ENCODE measurements at places on chromosomes 3 and 15.

DNA sequence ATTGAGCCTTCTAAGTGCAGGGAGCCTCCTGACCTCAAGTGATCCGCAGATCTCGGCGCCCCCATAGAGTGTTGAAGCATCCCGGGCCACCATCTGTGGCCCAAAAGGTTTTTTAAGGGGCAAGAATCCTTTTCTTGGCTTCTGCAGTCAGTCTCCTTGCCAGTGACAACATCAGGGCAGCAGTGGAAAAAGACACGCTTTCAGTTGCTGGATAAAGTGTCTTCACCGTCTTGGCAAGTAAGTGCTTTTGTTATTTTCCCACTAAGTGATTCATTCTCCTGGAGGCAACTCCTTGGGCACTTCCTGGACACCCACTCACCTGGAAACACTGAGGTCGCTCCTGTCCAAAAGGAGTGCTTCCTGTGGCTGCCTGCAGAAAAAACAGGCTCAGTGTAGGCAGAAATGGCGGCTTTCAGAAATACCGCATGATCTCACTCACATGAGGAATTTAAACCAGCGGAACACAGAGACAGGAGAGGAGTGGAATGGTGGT, 71.7 kb upstream of the ABHD2 start:
- peak; percentile 87 for DNase-seq

DNA sequence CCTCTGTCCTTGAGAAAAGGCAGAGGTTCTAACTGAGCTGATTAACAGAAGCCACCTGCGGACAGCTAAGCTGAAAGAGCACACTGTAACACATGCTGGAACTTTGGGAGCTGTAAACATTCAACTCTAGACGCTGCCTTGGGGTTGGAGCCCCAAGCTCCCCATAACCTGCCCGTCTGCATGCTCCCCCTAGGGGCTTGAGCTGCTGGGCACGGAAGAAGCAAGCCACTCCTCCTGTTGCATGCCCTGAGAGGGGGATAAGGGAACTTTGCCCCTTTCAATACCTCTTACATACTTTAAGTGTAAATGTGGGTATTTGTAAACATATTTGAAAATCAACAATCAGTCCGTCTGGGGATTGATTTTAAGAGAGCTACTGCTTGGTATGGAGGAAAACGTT, 188.4 kb downstream of the ADAMTSL3 start:
- DNase-seq: no peak

DNA sequence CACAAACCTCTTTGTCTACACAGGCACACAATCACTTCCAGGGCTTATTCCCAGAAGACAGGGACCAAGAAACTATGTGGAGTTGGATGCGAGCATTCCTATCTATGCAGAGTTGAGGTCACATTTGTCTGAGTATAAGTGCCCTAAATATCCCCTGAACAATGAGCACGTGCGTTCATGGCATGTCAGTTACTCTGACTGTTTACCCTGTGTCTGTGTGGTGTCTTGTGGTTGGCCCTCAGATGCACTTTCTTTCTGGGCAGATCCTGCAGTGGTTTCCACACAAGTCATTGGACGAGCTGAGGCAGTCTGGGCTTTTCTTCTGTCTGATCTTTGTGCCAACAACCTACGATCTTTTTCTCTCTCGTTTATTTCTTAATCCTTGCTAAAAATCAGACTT, 134.5 kb downstream of the FBN1 start:
- no peak for DNase-seq

- DNase-seq: no peak
Measured at GRCh38 chr15:80591471-80591870, 103.6 kb upstream of the ABHD17C start.

DNA sequence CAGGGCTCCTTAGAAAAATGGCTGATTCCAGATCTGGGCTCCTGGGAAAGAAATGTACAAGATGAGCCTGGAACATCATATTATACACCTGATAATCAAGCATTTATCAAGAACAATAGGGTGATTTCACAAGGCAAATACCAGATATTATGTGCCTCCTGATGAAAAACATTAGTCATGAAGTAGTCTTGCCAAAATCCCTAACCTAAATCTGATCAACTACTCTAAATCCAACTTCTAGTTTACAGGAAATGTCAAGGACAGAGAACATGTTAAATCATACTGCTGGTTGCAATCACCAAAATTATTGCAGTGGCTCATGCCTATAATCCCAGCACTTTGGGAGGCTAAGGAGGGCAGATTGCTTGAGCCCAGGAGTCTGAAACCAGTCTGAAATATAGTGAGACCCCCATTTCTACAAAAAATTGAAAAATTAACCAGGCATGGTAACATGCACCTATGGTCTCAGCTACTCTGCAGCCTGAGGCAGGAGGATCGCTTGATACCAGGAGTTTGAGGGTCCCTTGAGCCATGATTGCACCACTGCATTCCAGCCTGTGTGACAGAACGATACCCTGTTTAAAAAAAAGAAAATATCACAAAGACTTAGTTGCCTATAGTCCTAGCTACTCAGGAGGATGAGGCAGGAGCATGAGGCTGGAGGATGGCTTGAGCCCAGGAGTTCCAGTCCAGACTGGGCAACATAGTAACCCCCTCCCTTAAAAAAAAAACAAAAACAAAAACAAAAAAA, 34.9 kb upstream of the ATP13A3 start:
- peak; percentile 76 for DNase-seq

- DNase-seq: no peak
Measured at GRCh38 chr15:90435652-90436337, 47.8 kb downstream of the IQGAP1 start.

DNA sequence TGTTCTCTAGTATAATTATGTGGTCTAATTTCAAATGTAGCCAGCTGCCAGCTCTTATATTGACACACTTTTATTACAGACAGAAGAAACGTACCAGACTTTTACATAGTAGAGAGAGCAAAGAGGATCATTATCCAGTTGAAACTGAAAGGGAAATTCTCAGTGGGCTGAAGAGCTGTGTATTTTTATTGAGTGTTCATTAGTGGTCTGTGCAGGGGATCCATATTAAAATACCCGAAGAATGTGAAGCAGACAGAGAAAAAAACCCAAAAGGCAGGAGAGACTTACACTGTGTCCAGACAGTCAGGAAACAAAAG, 41.3 kb downstream of the MYRIP start:
- DNase-seq: no peak

GRCh38 chr3:53994986-53995603, 103.4 kb upstream of the SELENOK start:
- no peak for DNase-seq

- no peak for DNase-seq
Measured at GRCh38 chr3:25513642-25514266, 85.7 kb downstream of the RARB start.

GRCh38 chr3:187264021-187264420, 27.5 kb downstream of the MASP1 start:
- peak; percentile 72 for DNase-seq

DNA sequence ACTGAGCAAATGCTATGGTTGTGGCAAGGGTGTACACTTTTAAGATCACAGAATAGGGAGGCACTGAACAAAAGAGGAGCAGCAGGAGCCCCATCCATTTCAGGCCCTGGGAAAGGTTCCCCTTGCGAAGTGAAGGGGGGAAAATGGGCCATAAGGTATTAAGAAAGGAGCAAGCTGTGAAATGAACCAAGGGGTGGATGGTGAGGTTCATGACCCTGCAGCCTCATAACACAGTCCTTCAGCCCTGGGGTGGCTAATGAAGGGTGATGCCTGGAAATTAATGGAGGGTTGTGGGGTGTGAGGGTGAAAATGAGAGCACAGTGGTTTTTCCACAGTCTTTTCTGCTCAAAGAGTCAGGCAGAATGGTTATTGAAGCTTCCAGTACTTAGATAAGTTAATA, 150.1 kb downstream of the PDZRN3 start:
- no peak for DNase-seq

GRCh38 chr15:91127236-91127955, 27.3 kb downstream of the SV2B start:
- no peak for DNase-seq

GRCh38 chr3:57793737-57794187, 37.7 kb downstream of the SLMAP start:
- no peak for DNase-seq

DNA sequence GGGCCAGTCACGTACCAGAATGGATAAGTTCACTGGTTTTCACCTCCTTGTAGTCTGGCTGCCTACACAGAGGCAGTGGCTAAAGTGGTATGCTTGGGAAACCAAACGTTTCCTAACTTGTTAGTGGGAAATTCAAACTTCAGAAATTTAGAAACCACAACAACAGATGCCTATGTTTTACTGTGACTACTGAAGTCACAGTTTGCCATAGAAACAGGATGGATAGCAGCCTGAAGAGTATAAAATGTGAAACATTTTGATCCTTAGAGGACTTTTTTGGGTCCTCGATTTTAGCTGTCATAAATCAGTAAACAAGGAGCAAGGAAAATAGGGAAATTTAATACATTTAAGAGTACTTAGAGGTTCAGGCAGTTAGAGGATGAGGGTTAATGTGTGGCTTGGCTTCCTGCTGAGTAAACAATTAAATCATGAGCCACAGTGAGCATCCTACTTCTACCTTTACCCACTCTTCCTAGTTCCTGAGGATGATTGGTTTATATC, 48.6 kb downstream of the CMSS1 start:
- DNase-seq: no peak

- no peak for DNase-seq
Measured at GRCh38 chr15:53324061-53324460, 435.4 kb downstream of the WDR72 start.

DNA sequence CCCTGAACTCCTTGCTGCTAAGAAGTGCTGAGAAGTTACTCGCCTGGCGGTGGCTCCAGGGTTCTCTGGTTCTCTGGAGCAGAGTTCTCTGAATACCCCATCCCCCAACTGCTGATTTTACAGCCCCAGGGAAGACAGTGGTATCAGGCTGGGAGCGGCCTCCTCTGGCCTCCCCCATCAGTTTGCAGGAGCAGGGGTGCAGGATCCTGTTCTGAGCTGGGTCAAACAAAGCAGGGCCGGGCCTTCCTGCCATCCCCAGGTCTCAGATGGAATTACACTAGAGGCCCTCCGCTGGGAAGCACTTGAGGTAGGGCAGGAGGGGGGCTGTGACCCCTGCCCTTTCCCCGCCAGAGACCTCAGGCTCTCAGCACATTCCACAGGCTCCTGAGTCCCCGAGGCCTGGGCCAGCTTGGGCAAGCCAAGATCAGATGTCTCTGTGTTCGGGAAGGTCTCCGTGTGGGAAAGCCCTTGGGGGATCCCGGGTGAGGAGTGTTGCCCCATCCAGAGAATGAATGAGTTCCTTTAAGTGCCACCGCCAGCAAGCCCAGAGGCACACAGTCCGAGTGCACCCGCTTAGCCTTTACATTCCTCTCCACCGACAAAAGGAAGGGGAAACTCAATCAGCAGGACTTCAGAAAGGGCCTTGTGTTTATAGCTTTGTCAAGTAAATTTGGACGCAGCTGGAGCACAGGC, 149.9 kb downstream of the LRRK1 start:
- peak; percentile 80 for DNase-seq

DNA sequence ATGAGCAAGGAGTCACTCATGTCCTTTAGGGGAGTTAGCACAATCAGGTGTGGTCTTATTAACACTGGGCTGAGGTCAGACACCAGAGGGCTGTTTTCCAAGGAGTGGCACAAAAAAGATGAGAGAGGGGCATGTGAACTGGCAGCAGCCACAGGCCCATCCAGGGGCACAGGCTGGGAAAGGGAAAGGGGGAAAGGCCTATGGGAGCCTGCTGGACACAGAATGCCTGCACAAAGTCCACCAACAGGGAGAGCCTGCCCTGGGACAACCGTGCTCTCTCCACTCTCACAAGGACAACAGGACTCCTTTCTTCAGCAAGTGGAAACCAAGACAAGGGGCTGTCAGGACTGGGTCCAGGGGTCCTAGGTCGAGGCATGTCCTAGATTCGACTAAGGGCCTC, 109.6 kb downstream of the ADCY5 start:
- DNase-seq: no peak

GRCh38 chr3:30225021-30225420, 381.4 kb upstream of the TGFBR2 start:
- no peak for DNase-seq

DNA sequence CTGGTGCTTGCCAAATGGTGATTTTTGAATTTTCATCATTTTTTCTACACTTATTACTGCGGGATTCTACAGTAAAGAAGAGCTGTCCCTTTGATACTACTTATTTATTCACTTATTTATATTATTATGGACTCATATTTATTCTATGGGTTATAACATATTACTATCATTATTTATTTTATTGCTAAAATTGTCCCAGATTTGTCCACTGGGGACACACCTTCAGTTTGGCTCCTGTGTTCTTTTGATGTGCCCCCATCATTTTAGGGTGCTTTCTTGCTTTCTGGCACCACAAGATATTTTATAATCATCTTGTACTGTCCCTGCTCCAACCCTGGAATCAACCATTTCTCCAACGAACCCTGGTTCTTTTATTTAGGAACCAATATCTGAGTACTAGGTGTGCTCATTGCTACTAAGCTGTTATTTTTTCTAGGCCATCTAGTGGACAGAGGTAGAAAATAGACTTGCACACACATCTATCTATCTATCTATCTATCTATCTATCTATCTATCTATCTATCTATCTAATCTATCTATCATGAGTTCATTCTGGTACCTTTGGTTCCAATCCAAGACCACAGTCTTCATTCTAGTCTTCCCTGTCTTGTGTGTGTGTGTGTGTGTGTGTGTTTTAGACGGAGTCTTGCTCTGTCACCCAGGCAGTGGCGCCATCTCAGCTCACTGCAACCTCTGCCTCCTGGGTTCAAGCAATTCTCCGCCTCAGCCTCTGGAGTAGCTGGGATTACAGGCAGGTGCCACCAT, 16.0 kb downstream of the SLC22A14 start:
- peak; percentile 36 for DNase-seq

GRCh38 chr3:126558336-126559071, at the start of gene C3orf22:
Gene C3orf22, minus strand, starts transcription at chr3:126558932. Its CDS starts 5,542 bp downstream, at chr3:126553390.
- DNase-seq: no peak

GRCh38 chr3:173398111-173398479, 551 bp downstream of the NLGN1 start:
- peak; percentile 16 for DNase-seq
